ENCODE measurements at places on chromosomes 2 and 18. TPM values are rescaled to one million over a fixed set of nuclear protein-coding genes. Genes with fewer than 3 reads are reported as not detected.

DNA sequence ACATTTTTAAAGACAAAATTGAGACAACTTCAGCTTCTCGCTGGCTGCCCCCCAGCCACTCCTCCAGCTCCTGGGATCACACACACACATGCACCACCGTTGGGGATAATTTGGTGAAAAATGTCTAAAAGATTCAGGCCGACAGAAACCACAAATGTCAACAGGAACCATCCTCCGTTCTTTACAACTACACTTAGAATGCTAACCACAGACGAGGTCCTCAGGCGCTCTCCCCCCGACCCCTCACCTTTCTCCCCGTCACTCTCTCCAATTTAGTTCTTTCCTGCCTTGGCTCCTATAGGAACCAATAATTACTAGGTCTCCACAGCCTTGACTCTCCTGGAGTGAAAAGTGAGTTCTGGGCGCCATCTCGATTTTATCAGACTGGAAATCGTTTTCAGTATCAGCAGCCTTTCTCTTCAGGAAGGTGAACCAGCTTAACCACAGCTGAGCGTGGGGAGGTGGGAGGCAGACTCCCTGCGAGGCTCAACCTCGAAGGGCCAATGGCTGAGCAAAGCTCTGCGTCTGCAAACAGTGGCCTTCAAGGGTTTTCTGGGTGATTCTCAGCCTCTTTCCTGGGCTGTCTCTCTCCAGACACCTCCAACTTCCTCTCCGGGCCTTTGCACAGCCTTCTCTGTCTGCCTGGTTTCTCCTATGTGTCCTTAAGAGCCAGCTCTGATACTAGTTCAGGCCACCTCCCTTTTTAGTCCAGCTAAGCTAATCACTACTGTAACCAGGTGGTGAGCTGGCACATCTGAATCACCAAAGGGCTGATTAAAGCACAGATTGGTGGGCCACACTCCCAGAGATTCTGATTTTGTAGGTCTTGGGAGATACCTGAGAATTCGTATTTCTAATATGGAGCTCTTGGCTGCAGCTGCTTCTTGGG lies 115.7 kb upstream of the COPS8 start:
- DNase-seq: peak; percentile 43

GRCh38 chr2:104406261-104406726 lies 447.6 kb upstream of the POU3F3 start:
- no peak for DNase-seq

The FTCDNL1 gene
- 2.4 TPM for total RNA-seq

The TFCP2L1 gene
- total RNA-seq: 0.02 TPM

DNA sequence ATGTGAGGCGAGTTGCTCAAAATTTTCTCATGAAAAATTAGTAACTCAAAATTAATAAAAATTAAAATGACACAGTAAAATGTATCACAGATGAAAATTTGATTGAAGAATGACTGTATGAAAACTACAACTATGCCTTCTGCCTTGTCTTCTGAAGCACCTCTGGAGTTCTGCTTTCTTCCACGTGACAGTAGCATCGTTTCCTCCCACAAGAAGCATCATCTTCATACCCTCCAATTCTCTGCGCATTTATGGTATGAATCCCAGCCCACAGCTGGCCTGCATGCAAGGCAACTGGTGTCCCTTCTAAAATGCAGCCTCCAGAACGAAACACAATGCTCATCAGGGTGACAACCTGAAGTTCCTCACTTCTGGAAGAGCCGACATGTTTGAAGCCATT lies 189.9 kb downstream of the MYO1B start:
- DNase-seq: no peak

The ADGRF3 gene
- total RNA-seq: 6.5 TPM

The MYO3B gene
- total RNA-seq: 0.04 TPM

All from activated CD4-positive, alpha-beta T cell treated with anti-CD3 and anti-CD28 coated beads, Interleukin-2, amount 10 ng/mL, durations not matched to agents 7 days and 5 days (primary cell).